ENCODE measurements at places on chromosomes 1 and 21. TPM values are rescaled to one million over a fixed set of nuclear protein-coding genes. Genes with fewer than 3 reads are reported as not detected.

Gene PRAMEF27
- not detected for polyA plus RNA-seq

Gene BCAR3
- 95.4 TPM for polyA plus RNA-seq

Gene SLC44A5
- polyA plus RNA-seq = 0.72 TPM

Gene AMY1A
- not detected for polyA plus RNA-seq

Gene MAPKAPK2
- 41.5 TPM for polyA plus RNA-seq

Gene SLC45A3
- polyA plus RNA-seq = 2.8 TPM

Gene CD2
- not detected for polyA plus RNA-seq

Gene CFHR2
- polyA plus RNA-seq = not detected

Gene PTPN22
- 0.07 TPM for polyA plus RNA-seq

Gene SELENBP1
- 3.0 TPM for polyA plus RNA-seq

Gene MYOM3
- 0.49 TPM for polyA plus RNA-seq

Gene PDZK1
- 0.21 TPM for polyA plus RNA-seq

Gene SMPDL3B
- 1.3 TPM for polyA plus RNA-seq

Measured in keratinocyte (primary cell).